Gastroesophageal sphincter (tissue), 4 donors: ENCODE measurements at places on chromosomes 3 and 15.
A peak's percentile ranks its signal among the peaks of the same experiment; 100 is the strongest.

DNA sequence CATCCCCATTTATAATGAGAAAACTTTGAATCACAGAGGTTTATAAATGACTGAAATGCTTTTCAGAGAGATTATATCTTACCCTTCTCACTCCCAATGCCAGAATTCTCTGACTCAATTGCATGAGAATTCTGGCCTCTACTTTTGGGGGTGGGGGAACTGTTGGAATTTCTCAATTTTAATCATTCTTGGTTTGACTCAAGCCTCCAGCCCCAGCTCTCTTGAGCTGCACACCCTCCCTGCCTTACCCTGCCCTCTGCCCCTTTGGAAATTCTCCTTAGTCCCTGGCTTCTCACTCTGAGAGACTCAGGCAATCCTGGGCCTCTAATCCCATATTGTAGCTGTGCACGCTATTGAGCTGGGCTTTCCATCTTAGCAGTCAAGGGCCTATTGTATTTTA lies 44.2 kb downstream of the ZNF589 start:
- no peak for ATAC-seq

GRCh38 chr15:71149646-71150557 lies 34.6 kb downstream of the THSD4 start:
- ATAC-seq = no peak

GRCh38 chr15:68704496-68705021 lies 116.1 kb downstream of the ANP32A start:
- ATAC-seq = peak; percentile 72

GRCh38 chr3:119579366-119580066 lies at the start of gene ADPRH:
ADPRH (plus strand) TSS chr3:119579492; CDS start chr3:119582170, 2,678 bp downstream.
- peak; percentile 93 for ATAC-seq

DNA sequence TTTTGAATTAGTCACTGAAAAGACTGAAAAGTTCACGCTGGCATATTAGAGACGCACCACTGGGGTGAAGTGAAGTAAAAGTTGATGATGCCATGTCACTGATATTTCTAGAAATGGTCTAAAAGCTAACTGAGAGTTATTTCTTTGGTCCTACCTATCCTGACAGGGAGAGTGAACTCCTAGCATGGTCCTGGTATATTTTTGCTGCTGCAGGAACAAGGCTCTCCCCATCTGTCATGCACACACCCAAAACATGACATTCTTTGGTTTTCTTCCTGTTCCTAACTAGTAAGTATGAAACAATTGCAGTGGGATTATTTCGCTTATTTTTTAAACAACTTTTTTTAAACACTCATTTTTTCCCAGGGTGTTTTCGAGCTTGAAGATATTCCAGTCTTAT lies 466.7 kb downstream of the ERC2 start:
- ATAC-seq = no peak

DNA sequence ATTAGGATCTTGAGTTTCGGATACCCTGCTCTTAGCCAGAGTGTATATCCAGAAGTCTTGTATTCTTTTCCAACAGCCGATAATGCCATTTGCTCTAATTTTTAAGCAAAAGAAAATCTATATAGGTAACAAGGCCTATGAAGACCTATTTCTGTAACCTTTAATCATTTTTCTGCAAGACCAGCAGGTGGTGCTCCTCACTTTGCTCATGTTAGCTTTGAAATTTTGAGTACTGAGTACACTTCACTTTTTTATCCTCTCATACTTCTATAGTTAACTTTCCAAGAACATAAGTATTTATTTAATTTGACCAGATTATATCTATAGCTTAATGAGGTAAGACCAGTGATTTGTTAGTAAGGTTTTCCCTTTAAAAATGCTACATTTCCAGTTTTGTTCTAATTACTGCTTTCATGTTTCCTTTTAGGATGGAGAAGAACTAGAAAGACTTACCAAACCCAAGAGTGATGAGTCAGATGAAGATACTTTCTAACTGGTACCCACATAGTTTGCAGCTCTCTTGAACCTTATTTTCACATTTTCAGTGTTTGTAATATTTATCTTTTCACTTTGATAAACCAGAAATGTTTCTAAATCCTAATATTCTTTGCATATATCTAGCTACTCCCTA lies 20.5 kb downstream of the SLC35A5 start:
- no peak for ATAC-seq

DNA sequence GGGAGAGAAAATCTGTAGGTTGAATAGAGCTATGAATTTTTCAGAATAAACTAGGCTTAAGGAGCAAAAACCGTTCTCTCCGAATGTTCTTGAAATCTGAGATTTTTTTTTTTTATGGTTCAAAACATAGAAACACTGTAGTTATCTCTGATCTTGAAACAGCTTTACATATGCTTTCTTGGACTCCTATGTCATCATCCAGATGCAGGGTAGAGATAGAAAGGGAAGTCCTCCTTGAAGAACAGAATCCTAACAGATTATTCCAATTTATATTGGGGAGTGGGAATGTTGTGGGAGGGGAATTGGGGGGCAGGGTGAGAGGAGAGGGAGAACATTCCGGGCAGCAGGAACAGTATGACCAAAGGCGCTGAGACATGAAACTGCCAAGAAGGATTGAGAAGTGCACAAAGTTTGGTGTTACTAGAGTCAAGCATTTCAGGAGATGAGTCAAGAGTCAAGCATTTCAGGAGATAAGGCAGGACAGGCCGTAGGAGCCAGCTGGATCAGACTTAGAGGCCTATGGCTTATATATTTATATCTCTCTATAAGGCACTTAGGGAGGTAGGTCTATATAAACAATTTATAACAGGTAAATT lies 21.9 kb upstream of the ST3GAL6 start:
- no peak for ATAC-seq

GRCh38 chr3:177525987-177526712 lies 328.9 kb upstream of the TBL1XR1 start:
- no peak for ATAC-seq

- ATAC-seq = no peak
Observed at GRCh38 chr15:45630917-45631691, 3.7 kb upstream of the SQOR start.

DNA sequence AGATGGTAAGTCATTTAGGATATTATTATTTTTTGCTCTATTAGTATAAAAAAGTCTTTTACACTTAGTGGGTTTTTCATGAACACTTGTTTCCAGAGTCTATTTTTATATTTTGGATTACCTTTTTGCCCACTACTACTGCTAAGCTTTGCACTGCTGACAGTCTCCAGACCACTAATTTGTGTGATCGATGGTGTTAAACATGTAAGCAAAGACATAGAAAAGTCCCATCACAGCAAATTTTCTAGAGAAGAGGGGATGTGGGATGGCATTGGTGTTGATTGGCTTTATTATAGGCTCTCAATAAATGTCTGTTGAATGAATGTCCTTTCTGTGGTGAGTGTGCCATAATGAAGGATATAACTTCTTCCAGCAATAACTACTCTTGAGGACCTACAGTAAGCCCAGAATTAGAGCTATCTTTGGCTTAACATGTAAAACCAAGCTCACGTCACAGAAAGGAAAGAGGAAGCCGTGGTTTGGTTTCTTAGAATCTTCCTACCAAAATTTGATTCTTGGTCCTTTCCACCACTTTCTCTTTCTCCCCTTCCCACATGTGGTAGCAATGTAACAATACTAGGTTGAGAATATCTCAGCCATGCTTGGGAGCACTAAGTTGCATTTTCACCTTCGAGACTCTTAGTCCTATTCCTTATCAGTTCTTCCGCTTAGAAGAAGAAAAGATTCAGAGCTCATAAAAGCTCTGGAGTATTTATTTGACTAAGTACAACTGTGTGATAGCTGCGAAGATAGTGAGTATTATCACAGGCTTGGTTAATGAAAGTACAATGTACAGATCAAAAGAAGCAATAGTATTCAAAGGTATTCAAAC lies 90.6 kb upstream of the UMPS start:
- ATAC-seq = no peak

DNA sequence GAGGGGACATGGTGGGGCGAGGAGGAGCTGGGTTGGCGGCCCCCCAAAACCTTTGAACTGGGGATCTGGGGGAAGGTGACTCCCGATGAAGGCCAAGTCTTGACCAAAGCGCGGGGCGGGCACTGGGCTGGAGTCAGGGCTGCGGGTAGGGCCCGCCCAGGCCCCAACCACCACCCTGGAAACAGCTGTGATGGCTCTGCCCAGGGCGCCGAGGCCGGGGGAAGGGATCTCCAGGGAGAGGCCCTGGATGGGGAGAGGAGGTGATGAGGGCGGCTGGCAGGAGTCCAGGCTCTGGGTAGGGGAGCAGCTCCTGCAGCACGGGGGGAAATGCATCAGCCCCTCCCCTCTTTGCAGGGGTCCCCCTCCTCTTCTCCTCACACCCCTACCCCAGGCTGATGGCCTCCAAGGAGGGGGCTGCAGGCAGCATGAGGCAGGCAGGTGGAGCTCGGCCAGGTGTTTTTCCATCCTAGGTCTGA lies 5.9 kb upstream of the C15orf39 start:
- no peak for ATAC-seq

DNA sequence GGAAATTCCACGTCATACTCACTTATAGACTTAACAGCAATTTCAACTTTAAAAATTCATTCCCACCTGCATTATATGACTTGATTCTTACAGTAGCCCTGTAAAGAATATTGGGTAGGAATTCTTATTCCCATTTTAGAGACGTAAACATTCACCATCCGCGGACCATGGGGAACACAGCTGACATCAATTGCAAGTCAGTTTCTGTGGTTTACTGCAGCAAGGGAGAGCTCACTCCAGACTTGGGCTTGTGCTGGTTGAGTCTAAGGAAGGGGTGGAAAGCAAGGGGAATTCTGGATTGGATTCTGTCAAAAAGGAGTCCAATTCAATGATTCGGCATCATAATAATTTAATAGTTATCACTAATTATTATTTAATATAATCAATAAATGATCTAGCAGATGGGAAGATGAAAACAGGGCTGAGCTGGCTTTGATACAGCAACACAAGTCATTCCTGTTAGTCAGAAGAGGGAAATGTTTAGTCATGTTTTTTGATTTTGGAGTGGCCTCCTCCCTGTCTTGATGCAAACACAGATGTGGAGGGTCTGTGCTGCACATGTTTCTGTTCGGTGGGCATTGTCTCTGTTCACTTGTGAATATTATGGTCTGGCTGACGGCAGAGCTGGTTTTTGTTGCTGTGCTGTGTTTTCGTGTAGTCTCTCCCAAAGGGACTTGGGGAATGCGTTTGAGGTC lies 9.7 kb downstream of the LIPC start:
- ATAC-seq = no peak

DNA sequence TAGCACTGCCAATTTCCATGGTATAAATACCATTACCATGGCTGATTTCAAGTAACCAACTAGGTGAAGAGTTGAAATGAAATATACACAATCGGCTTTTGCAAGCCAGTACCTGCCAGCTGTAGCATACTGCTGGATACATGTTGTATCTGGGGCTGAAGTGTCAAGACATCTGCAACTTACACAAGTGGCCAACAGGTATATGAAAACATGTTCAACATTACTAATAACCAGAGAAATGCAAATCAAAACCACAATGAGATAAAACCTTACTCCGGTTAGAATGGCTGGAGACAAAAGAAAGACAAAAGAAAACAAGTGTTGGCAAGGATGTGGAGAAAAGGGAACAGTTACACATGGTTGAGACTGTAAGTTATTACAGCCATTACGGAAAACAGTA lies 11.6 kb downstream of the ATOSA start:
- ATAC-seq = no peak

- ATAC-seq = no peak
Observed at GRCh38 chr3:161556533-161556932, 59.9 kb downstream of the OTOL1 start.

DNA sequence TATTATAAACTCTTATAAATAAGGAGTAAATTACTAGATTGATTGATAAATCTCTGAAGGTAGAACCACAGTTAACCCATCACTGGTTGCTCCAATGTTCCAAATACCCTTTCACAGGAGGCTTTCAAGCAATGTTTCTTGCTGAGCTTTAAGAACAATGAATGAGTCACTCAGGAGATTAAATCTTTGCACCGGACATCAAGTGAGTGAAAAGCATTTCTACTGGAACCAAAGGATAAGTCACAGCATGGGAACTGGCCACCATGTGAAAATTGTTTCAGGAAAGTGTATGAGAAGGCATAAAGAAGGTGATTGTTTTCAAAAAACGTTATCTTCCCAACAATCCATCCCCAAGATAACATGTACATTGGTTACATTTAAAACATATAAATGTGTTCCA lies 90.6 kb downstream of the CNTN3 start:
- ATAC-seq = no peak

DNA sequence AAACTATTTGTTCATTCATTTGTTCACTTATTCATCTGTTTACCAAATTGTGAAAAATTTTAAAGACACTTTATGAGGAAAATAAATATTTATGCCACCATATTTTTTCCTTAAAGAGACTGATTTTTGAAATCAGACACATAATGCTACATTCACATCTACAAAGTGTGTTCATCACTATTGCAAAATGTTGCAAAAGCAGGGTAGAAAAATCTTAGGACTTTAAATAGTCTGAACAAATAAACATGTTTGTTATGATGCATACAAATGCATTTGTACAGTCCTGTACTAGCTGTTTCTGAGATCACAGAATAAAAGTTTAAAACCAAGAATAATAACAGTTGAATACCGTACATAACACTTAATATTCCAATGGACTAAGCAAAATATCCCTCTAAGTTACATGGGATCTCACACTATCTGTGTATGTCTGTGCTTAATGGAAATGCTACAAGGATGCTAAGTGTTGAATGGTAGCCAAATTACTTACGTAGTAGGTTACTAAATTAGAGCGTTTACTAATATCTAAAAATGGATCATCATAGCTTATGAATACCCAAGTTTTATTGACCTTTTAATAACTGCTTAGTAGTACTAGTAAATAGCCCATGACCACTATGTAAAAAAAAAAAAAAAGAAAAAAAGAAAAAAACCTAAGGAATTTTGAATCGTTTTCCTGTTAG lies 25.1 kb downstream of the ATP11B start:
- ATAC-seq = no peak

- no peak for ATAC-seq
Observed at GRCh38 chr3:191461113-191461595, at the start of gene PYDC2. PYDC2 (plus strand) TSS chr3:191461163; CDS start chr3:191461163, 0 bp downstream.

- ATAC-seq = no peak
Observed at GRCh38 chr3:136658946-136659682, 93.1 kb downstream of the STAG1 start.

DNA sequence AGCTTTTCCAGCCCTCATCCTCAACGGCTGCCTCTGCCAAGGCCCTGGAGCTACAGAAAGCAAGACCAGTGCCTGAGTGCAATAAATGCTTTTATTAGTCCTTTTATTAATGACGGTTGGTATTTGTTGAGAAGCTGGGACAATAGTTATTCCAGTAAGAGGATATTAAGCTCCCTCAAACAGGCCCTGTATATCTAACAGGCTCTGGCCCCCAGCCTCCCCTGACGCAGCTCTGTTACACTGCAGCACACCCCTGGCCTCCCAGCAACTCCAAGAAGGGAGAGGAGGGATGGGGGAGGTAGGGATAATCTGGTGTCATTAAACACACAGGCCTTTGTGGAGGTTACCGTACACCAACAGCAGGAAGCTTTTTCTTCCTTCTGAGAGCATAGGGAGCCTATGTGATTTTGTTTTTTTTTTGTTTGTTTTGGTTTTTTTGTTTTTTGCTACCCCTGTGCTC lies 30.8 kb upstream of the MAGEF1 start:
- ATAC-seq = no peak

DNA sequence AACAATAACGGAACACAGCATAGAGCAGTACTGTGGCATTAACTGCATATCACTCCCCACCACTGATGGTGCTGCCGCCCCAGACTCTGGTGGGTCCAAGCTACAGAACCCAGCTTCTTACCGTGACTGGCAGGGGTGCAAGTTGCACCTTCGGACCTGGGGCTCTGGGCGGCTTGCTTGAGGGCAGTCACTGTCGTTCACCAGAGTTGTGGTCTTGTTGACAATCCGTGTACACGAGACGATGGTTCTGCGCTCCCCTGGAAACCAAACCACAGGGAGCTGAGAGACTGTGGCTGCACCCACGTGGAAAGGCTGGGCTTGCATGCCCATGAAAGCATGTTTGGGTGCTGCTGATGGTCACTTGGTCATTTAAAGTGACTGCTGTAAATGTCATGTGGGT lies 293.0 kb downstream of the ADAMTS17 start:
- ATAC-seq = no peak
